ENCODE measurements at places on chromosomes 4 and X.

GRCh38 chr4:78732332-78733104 is 43.6 kb upstream of the BMP2K start:
- no peak for DNase-seq

- no peak for DNase-seq
These were observed 34.8 kb downstream of the EGF start for GRCh38 chr4:109947457-109947856.

DNA sequence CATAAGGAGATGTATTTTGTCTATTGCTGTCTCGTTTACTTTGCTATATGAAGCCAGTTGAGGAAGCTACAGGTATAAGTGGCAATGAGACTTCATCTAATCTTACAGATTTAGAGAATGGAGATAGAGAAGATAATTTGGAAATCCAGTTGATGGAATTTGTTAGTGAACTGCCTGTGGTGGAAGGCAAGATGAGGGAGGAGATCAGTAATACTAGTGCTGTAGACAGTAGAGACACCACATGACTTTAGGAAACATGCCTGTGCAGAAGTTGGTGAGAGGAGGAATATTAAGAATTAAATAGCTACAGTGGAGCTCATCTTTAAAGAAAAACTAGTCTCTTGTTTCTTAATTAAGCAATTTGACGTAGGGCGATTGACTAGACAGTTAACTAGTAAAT is 51.3 kb downstream of the RBPJ start:
- DNase-seq: no peak

DNA sequence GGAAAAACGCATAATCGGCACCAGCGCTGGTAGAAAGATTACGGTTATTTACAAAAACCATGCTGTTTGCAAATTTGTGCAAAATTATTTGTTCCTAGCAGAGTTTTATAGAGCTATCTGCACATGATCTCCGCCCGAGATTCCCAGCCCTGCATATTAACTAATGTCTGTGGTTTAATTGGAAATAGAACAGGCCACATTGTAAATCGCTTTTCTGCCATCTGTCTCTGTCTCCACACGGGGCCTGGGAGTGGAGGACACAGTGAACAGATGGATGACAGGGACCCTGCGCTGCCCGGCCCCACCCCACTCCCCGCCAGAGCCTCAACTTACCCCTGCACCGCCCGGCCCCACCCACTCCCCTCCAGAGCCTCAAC is 126.9 kb downstream of the FAM53A start:
- DNase-seq: no peak

- no peak for DNase-seq
These were observed 72.9 kb upstream of the GUCY1A1 start for GRCh38 chr4:155593793-155594192.

DNA sequence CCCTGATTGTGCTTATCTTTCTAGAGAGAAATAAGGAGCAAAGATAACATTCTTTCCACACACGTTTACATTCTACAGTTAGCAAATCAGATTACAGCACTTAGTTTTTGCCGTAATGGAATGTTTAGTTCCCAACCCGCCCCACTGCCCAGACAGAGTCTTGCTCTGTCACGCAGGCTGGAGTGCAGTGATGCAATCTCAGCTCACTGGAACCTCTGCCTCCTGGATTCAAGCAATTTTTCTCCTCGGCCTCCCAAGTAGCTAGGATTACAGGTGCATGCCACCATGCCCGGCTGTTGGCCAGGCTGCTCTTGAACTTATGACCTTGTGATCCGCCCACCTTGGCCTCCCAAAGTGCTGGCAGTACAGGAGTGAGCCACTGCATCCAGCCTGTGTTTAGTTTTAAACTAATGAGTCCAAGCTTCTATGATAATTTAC is 8.4 kb upstream of the PRPS1 start:
- no peak for DNase-seq

DNA sequence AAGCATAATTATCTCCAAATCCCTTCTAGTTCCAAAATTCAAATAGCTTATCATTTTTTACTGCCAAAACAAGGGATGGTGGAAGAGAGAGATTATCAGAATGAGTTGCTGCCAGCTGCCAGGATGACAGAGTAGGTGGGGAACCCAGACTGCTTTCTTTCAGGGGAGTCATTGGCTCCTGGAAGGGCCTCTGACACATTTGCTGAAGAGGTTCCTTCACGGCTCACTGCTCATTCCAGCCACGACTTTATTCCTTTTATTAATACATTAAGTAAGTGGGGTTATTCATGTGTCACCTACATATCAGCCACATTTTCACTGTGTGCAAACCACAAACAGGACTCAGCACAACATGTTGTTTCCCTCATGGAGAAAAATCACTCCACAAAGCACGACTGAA is 12.7 kb upstream of the SMIM43 start:
- DNase-seq: no peak

DNA sequence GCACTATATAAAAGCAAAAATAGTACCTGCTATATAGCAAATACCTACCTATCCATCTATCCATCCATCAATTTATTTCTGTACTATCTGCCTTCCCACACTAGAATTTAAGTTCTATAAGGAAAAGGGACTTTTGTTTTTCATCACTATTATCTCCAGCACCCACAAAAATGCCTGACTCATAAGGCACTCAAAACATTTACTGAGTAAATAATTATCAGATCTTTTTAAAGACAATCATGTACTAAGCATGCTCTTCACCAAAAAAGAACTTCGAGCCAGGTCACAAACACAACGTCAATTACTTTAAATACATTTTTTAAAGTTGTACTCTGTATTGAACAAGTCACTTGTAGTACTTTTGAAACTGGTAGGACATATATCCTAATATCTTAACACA is 119.9 kb downstream of the FBXW7 start:
- DNase-seq: no peak

DNA sequence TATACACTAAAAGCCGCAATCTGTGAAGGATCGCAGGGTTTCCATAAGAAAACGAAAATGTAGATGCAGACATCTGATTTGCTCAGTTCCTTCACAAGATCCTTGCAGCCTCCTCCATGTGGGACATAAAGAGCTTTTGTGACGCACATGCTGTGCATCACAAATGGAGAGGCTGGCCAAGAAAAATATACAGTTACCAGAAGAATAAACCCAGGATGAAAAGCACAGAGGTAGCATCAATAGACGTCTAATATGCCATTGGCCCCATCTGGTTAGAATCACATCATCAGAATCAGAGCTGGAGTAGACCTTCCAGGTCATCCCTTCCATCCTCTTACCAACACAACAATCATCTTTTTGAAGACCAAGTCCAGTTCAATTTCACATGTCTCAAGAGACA is 517.4 kb downstream of the RAB28 start:
- DNase-seq: no peak

All from T-helper 2 cell (primary cell).